ENCODE measurements at places on chromosomes 12 and 14.

DNA sequence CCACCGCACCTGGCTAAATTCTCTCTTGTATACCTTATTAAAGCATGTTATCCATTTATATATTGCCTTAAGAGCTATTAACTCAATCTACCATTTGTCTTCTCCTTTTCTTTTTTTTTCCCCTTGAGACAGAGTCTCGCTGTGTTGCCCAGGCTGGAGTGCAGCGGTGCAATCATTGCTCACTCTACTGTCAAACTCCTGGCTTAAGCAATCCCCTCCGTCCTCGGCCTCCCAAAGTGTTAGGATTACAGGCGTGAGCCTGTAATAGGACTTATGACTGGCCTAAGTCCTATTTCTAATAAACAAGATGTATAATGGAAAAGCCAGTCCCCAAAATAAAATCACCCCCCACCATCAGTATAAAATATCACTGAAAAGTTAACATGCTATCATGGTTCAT lies 14.4 kb downstream of the SNX6 start:
- no peak for DNase-seq

DNA sequence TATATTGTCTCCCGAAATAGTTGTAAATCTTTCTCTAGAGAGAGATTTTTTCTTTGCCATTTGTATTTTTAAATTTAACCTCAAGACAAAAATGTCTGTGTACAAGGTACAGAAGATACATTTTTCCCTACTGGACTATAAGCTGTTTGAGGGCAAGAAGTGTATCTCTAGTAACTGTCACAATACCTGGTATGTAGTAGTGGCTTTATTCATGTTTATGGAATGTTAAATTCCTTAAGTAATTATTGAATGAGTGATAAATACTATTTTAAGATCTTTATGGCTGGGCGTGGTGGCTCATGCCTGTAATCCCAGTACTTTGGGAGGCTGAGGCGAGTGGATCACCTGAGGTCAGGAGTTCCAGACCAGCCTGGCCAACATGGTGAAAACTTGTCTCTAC lies 24.4 kb upstream of the CDK17 start:
- no peak for DNase-seq

DNA sequence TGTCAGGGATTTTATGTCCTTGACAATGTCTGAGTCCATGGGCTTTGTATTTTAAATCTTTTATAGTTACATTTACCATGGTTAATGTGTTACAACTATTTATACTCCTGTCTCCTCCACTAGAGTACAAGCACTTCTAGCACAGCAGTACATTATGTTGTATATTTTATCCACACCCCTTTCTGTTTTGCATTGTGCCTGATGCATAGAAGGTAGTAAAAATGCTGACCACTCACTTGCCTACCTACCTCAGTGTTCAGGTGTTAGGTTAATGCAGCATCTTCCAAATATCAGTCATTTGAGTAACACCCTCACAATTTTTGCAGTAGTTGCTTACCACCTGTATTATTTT lies 31.1 kb upstream of the SLC38A2 start:
- no peak for DNase-seq

- no peak for DNase-seq
These were observed 24.8 kb upstream of the ZFP36L1 start for GRCh38 chr14:68817506-68818212.

DNA sequence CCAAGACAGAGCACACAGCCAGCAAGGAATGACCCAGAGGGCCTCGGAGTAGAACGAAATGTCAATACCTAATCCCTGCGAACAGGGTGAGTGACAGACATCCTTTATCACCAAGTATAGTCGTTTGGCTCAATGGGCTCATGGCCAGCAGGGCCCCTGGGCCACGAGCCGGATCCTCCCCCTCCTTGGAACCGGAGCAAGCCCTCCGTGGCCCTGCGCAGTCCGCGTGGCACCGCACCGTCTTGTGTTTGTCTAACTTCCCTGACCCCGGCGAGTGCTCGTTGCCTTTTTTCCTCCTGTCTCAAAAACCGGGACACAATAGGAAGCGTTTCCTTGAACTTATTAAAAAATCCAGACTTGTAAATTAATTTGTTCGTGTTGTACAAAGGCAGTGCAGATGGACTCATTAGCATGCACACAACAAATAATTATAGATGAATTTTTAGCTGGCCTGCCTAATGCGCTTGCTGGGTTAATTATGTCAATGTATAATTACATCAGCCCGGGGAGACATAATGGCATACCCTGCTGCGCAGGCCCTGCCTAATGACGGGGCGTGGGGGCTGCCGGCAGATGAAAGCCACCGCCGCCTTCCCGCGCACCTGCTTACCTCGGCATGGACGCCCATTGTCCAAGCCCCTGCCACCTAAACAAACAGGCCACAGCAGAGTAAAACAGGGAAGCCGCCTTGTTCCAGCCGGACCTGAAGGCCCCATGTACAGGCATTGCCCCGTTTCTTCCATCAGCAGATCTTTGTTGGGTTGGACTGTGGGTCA lies 81.6 kb downstream of the PHETA1 start:
- DNase-seq: no peak

- no peak for DNase-seq
These were observed 275.6 kb upstream of the NOVA1 start for GRCh38 chr14:26873362-26873960.

DNA sequence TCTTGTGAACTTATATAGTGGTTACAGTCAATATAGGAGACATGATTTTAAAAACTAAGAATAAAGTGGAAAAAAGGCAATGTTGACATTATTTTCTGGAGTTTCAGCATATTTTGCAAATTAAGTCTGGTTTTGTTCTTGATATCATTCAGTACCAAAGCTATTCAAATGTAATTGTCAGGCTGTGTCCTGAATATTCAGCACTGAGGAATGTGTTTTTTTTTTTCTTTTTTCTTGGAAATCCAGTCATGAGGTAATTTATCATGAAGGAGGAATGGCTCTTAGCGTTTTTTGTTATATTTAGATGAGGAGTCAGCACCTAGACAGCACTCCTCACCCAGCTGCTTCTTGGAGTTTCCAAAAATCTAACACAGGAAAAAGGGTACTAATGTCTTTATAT lies 225.5 kb downstream of the CCDC91 start:
- DNase-seq: no peak

DNA sequence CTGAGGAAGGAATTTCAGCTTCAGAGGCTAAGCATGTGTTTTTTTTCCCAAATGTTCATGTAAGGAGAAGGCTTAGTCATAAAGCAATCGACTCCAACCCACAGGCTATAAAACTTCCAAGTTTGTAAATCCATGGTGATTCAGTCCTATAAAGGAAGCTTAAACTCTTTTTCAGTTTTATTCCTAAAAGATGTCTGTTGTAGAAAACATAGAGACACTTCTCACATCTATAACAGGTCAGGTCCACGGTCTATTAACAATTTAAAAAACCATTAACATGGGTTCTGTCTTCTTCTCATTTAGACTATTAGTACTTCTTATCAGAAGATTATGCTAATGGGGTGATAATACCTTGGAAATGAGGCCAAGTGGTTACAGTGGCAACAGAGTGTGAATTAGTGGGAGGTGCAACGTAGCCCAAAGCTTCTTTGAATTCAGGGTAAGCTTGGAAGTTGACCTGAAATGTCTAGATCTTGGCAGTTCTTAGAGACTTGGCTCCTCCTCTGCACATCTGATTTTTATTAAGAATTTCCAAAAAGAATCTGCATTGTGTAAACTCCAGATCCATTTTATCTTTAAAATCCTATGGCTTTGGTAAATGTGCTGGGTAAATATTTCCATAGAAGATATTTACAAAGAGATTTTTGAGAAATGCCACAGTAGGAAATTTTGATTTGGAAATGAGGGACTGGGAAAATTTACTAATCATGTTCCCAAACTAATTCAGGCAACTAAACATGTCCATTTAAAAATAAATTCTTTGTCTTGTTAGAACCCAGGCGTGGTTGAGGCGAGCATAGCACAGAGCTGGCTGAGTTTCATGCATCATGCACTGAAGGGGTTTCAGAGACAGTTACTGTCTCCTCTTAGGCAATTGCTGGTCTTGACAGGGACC lies 86.4 kb downstream of the EML1 start:
- DNase-seq: no peak

DNA sequence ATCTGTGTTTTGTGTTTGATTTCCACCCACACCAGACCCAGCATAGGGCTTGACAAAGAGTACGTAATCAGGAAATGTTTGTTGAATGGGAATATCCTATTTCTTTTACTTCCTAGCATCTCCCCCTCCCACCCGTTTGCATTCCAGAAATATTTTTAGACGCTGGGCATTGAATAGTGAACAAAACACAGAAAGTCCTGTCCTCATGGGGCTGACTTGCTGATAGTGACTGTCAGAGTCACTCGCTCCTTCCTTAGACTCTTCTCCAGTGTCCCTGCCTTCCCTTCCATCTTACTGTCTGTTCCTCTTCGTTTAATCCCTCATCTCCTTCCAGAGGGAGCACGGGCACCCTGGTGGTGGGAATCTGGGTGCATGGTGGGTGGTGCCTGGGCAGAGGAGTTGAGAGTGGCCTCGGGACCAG lies 53.6 kb downstream of the SLC25A47 start:
- DNase-seq: no peak

GRCh38 chr12:90163975-90164374 lies 455.3 kb upstream of the ATP2B1 start:
- no peak for DNase-seq

DNA sequence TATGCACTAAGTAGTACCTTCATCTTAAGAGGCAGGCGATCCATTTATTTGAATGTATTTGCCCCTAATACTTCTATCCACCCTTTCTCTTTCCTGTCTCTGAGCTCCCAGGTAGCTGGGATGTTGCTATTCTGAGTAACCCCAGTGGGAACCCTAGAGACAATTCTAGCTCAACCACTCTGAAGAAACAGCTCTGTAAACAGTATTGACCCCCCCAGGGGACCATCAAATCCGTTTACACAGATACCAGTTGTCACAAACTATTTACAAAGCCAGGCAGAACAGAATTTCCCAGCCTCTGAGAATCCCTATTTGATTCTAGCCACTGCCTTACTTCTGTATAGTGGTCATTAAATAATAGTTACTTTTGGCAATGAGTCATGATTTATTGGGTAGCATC lies 64.9 kb downstream of the MIPOL1 start:
- DNase-seq: no peak

DNA sequence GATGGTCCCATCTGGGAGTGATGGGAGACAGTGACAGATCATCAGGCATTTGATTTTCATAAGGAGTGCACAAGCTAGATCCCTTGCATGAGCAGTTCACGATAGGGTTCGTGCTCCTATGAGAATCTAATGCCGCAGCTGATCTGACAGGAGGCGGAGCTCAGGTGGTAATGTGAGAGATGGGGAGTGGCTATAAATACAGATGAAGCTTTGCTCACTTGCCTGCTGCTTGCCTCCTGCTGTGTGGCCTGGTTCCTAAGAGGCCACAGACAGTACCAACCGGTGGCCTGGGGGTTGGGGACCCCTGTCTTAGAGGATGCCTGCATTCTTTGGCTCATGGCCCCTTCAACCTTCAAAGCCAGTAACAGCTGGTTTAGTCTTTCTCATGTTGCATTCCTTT lies 130.3 kb downstream of the PTPN11 start:
- no peak for DNase-seq

- DNase-seq: no peak
These were observed 12.8 kb downstream of the PLEKHG7 start for GRCh38 chr12:92715625-92716024.

DNA sequence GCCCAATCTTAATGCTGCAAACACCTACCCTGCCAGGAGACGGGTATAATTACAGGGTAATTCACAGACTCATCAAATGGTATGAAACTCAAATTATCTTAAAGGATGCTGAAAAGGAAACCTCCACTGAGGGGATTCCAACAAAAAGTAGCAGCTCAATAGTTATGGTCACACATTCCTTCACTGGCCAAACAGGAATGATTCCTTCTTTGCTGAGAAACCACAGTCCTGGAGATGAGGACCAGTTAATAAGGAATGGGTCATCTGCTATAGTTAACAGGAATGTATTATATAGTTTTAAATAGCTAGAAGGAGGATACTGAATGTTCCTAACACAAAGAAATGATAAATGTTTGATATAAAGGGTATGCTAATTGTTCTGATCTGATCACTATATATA lies 136.9 kb downstream of the STXBP6 start:
- DNase-seq: no peak

- no peak for DNase-seq
These were observed 219.7 kb downstream of the ZFP36L1 start for GRCh38 chr14:68573126-68573525.

DNA sequence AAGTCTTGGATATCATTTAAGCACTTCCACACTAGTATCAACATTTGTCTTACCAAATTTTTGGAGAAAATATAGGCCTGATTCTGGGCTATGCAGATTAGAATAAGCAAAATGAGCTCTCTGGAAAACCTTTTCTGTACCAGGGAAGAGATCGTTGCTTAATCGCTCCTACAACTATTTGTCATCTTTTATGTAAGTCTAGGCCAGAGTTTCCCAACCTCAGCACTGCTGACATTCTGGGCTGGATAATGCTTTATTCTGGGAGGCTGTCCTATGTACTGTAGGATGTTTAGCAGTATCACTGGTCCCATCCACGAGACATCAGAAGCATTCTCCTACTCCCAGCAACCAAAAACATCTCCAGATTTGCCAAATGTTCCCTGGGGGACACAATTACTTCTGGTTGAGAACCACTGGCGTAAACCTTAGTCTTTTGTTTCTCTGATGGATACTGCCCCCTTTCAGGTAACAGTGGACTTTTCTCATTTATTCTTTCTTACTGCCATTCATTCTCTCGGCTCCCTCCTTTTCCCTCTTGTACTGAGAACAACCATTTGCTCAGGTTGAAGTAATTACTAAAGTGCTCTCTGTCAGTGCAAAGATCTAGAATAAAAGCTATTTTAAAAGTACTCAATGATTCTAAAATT lies 316.9 kb upstream of the E2F7 start:
- no peak for DNase-seq

DNA sequence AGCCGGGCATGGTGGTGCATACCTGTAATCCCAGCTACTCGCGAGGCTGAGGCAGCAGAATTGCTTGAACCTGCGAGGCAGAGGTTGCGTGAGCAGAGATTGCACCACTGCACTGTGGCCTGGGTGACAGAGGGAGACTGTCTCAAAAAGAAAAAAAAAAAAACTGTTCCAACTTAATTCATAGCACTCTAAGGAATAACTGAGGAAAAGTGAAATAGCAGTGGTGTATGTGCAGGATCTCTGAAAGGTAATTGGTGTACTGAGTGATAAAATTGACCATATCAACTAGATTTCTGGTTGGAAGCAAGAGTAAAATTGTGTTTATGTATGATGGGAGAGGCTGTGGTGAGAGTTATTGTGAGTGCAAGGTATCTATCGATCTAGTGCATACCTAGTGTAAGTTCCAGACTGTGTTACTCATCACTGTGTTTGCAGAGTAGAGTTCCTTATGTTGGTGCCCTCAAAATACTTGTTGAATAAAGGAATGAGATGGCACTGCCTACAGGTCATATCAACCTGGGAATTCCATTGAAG lies 6.3 kb downstream of the CAND1 start:
- no peak for DNase-seq

DNA sequence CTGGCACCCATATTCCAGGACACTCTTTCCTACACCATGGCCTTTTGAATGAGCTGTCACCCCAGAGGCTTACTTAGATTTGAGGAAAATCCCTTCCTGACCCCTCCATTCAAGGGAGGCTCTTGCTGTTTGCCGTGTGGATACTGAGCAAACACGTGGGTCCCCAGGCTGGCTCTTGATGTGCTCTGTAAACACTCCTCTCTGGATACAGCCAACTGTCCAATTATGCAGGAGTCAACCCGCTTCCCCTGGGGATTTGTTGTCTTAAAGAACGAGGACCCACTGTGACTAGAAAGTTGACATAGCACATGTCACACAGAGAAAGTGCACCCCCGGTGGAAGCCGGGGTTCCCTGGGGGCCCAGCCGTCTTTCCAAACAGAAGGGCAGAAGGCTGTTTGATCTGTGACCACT lies 75.8 kb upstream of the CEP83 start:
- no peak for DNase-seq

Data from neuronal stem cell (in vitro differentiated cells).